ENCODE measurements at places on chromosomes 4 and X. TPM values are rescaled to one million over a fixed set of nuclear protein-coding genes. Genes with fewer than 3 reads are reported as not detected.

The GUCY1A1 gene
- total RNA-seq = 160 TPM

The IGFBP7 gene
- 769 TPM for total RNA-seq

The CXCL5 gene
- not detected for total RNA-seq

The PLXNA3 gene
- total RNA-seq = 2.1 TPM

The AADAT gene
- total RNA-seq = 11.1 TPM

The ZMAT1 gene
- 8.4 TPM for total RNA-seq

The MAGEA1 gene
- total RNA-seq = not detected

The FAM241A gene
- 4.1 TPM for total RNA-seq

The TMEM164 gene
- 18.9 TPM for total RNA-seq

The CLIC2 gene
- 15.3 TPM for total RNA-seq

The CXorf49 gene
- not detected for total RNA-seq

The NAA11 gene
- total RNA-seq = not detected

The ARHGAP36 gene
- total RNA-seq = not detected

The NUDT10 gene
- 3.8 TPM for total RNA-seq

The MAOB gene
- total RNA-seq = 131 TPM

DNA sequence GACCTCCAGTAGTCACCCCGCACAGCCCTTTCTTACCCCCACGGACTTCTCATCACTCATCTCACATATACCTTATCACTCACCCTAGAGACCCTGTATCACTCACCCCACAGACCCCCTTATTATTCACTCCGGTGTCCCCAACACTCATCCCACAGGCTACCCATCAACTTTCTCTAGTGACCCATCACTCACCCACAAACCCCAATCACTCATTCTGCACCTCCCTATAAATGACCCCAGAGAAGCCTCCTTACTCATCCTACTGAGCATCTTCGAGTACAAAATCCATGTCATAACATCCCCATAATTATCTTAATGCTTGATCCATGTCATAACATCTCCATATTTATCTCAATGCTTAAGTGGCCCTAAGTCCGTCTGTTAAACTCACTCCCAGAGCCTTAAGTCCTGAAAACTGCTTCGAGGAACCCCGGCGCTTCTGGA, 934 bp downstream of the ZNF41 start:
- no peak for DNase-seq

GRCh38 chr4:84691800-84692199, 108.9 kb downstream of the CDS1 start:
- DNase-seq = no peak

DNA sequence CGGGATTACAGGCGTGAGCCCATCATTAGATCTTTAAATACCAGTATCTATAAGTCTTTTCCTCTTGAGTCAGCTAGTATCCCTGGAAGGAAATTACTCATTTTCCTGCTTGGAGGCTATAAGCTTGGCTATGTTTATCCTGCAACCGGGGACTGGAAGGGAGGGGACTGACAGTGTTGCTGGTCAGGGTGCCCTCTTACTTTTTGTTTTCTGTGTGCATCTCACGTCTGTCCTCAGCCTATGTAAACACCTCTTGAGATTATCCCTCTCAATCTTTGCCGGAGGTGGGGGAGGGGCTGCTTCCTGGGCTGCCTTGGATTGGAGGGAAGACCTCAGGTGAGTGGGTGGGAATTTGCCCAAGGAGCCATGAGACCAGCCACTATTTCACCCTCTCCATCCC, 37.0 kb downstream of the HTT start:
- no peak for DNase-seq

DNA sequence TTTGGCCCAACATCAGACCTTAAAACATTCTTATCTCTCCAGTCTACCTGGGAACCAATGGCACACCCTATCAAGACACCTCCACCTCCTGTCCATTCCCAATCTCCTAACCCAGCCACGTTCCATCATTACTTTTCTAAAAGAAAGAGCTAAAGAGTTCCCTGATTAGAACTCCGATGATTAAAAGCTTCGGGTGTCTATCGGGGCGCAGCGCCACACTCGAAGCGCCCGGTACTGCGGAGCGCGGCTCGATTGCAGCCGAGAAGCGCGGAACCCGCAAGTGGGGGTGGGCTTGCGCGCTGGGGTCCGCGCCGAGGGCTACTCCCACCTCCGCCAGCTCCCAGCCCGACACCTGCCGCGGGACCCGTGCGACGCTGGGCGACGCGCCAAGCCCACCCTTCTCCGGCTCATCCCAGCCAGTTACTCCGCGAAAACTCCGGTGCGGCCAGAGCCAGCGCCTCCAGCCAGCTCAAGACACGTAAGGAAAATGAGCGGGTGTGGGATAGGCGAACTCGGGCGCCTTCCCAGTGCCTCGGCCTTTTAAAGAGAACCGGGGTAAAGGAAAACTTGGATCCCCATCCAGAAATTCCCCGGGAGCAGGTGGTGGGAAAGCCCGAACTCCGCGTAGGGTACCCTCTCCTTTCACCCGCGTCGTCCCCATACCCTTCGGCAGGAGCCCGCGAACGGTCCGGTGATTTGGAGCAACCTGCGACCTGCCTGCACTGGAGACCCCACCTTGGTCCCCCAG, 593 bp downstream of the NPY1R start:
- DNase-seq = peak; percentile 22

GRCh38 chr4:68288393-68288740, 42.9 kb upstream of the TMPRSS11B start:
- no peak for DNase-seq

DNA sequence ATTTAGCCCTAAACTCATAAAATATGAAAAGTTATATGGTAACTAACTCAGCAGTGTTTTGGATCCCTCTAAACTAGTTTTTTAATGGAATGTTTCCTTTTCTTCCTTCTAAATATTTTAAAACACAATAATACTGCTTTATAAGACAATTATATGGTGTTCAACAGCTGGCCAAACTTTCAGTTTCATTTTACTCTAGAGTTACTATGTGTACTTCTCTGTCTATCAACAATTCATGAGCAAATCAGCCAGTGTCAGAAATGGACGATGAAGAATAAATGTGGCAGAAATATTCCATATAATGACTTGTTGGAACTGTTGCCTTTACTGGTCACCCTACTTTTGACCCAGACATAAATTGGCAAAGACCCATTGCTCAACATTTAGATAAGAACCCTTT, 64.8 kb upstream of the CXXC4 start:
- no peak for DNase-seq

GRCh38 chrX:30607155-30607554, 29.6 kb upstream of the TASL start:
- DNase-seq = no peak

DNA sequence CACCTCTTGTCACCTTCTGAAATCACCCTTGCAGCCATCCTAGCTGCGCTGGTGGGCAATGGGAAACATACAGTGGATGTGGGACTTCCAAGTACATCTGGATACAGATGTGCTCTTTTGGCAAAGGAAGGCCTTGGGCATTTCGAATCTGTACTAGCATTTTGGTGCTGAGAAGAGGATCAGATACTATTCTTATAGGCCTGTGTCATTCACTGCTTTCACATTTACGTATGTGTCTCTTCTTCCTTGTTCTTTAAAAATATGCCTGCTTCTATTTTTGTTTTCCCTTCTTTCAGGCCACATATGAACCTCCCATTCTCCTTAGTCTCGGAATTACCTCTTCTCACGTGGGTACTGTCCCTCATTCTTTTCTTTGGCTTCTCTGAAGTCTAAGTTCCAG, 53.1 kb downstream of the EFNB1 start:
- DNase-seq = no peak

- DNase-seq = no peak
Measured at GRCh38 chrX:82218361-82218760, 1016.5 kb downstream of the SH3BGRL start.

GRCh38 chrX:116417968-116418367, 18.4 kb upstream of the SLC6A14 start:
- DNase-seq = no peak

DNA sequence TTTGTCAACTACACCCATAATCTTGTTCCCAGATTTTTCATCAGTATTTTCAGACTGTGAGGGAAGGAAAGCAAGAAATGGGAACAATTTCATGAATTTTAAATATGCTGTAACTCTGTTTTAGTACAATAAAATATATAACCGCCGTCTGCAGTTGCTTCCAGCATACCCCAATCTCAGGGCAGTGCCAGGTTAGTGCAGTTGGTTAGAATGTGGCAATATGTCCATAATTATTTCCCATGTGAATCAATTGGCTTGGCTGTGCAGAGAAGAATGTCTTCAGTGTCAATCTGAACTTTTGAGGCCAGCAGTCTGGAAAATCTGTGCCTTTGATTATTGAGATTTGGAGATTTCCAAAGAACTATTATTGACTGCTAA, 5.0 kb upstream of the MMAA start:
- DNase-seq = no peak

GRCh38 chr4:8639021-8639420, 46.5 kb downstream of the CPZ start:
- DNase-seq = no peak

GRCh38 chr4:2936773-2937145, 26.4 kb downstream of the NOP14 start:
- DNase-seq = peak; percentile 21

GRCh38 chr4:59223292-59223941, 1976.7 kb upstream of the ADGRL3 start:
- no peak for DNase-seq

DNA sequence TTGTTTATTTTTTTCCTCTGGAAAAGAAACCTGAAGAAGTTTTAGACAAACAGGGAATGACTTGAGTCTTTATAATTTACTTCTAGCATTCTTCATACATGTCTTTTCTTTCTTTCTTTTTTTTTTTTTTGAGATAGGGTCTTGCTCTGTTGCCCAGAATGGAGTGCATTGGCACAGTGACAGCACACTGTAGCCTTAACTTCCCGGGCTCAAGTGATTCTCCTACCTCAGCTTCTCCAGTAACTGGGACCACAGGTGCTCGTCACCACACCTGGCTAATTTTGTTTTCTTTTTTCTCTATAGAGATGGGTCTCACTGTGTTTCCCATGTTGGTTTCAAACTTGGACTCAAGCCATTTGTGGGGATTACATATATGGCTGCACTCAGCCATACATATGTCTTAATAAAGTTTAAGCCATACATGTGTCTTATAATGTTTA, 71.8 kb downstream of the RAPGEF2 start:
- DNase-seq = no peak

DNA sequence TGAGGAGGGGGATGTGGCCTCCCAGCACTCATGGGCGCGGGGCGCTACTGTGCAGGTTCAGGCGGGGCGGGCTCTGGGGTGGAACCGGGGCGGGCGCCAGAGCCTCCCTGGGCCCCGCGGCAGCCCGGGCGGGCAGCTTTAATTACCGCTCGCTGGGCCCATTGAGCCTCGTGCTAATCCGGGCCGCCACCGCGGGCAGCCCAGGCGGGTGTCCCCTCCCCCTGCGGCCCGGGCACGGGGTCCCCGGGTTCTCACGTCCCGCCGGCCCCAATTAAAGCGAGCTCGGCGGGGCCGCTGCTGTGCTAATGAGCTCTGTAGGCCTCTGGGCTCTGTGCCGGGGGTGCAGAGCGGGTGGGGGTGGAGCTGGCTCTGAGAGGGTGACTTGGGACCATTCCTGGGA, 22.8 kb upstream of the FGFR3 start:
- DNase-seq = no peak

- peak; percentile 32 for DNase-seq
Measured at GRCh38 chrX:74015379-74016019, 288.5 kb upstream of the ZCCHC13 start.

- no peak for DNase-seq
Measured at GRCh38 chrX:108018656-108019381, 26.0 kb upstream of the VSIG1 start.

GRCh38 chr4:74738464-74739143, 55.7 kb downstream of the BTC start:
- DNase-seq = no peak

DNA sequence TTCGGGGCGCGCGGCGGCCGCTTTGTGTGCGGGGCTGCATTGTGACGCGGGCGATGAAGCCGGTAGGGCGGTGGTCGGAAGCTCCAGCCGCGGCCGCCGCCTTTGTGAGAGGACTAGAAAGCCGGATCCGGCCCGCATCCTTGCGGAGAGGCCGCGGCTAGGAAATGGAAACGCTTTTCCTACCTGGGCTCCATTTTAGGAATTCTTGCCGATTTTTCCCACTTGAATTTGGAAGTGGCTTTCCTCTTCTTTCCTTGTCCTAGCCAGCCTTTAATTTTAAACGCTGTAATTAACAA, 708 bp downstream of the TMSB4X start:
- DNase-seq = no peak

GRCh38 chr4:158724637-158725036, 1.4 kb upstream of the PPID start:
- DNase-seq = no peak

GRCh38 chr4:111404673-111405072, 740.6 kb upstream of the FAM241A start:
- no peak for DNase-seq

- DNase-seq = no peak
Measured at GRCh38 chr4:139916041-139916440, 237.9 kb downstream of the MAML3 start.

DNA sequence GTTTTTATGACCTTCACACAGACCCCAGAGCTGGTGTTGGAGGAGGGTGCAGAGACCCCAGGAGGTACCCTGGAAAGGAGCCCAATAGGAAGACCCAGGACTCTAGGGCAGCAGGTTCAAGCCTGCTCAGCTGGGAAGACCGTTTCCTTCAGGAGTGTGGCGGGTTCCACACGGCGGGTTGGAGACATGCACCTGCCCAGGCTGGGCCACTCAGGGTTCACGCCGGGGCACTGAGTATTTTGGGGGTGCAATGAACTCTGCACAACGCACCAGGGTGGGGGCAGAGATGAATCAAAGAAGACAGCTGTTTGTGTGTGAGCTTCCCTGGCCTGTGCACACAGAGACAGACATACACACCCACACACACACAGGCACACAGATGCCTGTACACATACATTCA, 52.5 kb upstream of the PPP2R3B start:
- DNase-seq = no peak

GRCh38 chr4:17066972-17067371, 168.5 kb upstream of the LDB2 start:
- DNase-seq = peak; percentile 63

GRCh38 chrX:102627640-102628039, 23.6 kb upstream of the GPRASP1 start:
- no peak for DNase-seq

DNA sequence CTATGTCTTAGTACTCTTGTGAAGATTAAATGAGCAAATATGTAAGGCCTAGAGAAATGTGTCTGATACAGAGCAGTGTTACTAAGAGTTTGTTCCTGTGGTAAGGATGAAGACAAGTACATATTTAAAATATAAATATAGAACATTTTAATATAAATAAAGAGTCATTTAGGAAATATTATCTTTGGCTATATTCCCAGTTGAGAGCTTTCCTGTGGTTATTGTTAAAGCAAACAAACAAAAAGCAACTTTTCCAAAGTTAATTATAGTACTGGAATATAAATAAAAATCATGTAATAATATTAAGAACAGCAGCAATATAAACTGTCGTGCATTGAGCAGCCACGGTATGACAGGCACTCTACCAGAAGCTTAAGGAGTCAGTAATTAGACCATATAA, 472.5 kb downstream of the INPP4B start:
- no peak for DNase-seq

GRCh38 chr4:171718665-171719064, 94.5 kb upstream of the GALNTL6 start:
- DNase-seq = no peak

Data from uterus (tissue), 4 donors.